ENCODE measurements at places on chromosomes 11 and 22. TPM values are rescaled to one million over a fixed set of nuclear protein-coding genes. Genes with fewer than 3 reads are reported as not detected.

SMTNL1 gene
- not detected for total RNA-seq

PAMR1 gene
- total RNA-seq: 15.2 TPM

TMEM132A gene
- 5.4 TPM for total RNA-seq

ADAMTS8 gene
- 3.4 TPM for total RNA-seq

YPEL1 gene
- total RNA-seq: 1.2 TPM

CARD18 gene
- total RNA-seq: not detected

AMOTL1 gene
- 78.9 TPM for total RNA-seq

ANO3 gene
- 2.9 TPM for total RNA-seq

WDR74 gene
- total RNA-seq: 38.5 TPM

CCND1 gene
- 100 TPM for total RNA-seq

HEPN1 gene
- 0.28 TPM for total RNA-seq

CAVIN3 gene
- 156 TPM for total RNA-seq

FAM180B gene
- 3.4 TPM for total RNA-seq

C1QTNF5 gene
- 57.7 TPM for total RNA-seq

NAA40 gene
- 10.3 TPM for total RNA-seq

CHRM4 gene
- not detected for total RNA-seq

UPK3A gene
- total RNA-seq: not detected

B4GAT1 gene
- 20.0 TPM for total RNA-seq

C11orf21 gene
- 1.3 TPM for total RNA-seq

MYBPC3 gene
- 0.19 TPM for total RNA-seq

CRKL gene
- 37.5 TPM for total RNA-seq

OR8D4 gene
- total RNA-seq: not detected

DLG2 gene
- 17.2 TPM for total RNA-seq

FBLN1 gene
- total RNA-seq: 608 TPM

OR2AG1 gene
- total RNA-seq: not detected

OR8I2 gene
- total RNA-seq: not detected

WBP2NL gene
- 1.2 TPM for total RNA-seq

MRPL23 gene
- total RNA-seq: 23.8 TPM

CD3E gene
- 1.8 TPM for total RNA-seq

CCDC116 gene
- total RNA-seq: 0.23 TPM

MS4A1 gene
- total RNA-seq: 2.5 TPM

SLC37A2 gene
- total RNA-seq: 10.5 TPM

MYOD1 gene
- total RNA-seq: not detected

C11orf42 gene
- total RNA-seq: not detected

TMEM191B gene
- total RNA-seq: 0.62 TPM

Data from posterior vena cava (tissue), 2 donors.